ENCODE measurements at places on chromosomes 3 and 15.

DNA sequence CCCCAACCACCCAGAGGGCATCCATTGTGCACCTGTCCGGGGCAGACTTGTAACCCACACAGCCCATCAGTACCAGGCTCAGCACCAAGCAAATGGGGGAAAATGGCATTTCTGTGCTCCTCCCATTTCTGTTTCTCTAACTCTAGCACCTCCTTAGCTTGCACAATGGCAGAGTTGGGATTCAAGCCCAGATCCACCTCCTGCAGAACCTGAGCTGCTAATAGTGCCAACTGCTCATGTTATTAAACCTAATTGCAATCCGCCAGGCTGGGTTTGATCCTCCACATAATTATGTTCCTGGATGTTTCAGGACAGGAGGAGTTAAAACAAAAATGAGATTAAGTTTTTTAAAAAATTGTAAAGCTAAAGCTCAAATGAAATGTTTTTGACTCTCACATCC, 235.0 kb downstream of the OCA2 start:
- no peak for DNase-seq

GRCh38 chr3:63353383-63353782, 75.3 kb downstream of the SYNPR start:
- no peak for DNase-seq

DNA sequence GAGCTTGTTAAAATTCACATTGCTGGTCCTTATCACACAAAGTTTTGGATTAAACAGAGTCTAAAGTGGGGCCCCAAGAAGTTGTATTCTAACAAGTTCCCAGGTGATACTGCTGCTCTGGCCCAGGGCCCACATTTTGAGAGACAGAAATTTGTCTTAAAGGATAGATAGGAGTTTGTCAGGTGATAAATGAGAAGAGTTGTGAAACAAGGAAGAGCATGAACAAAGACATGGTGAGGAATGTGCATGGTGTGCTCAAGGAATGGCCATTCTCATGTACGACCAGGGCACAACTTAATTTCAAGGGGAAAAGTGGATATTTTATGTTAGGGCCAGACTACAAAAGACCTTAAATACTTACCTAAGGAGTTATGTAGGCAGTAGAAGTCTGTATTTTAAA, 75.6 kb downstream of the GPR156 start:
- no peak for DNase-seq

DNA sequence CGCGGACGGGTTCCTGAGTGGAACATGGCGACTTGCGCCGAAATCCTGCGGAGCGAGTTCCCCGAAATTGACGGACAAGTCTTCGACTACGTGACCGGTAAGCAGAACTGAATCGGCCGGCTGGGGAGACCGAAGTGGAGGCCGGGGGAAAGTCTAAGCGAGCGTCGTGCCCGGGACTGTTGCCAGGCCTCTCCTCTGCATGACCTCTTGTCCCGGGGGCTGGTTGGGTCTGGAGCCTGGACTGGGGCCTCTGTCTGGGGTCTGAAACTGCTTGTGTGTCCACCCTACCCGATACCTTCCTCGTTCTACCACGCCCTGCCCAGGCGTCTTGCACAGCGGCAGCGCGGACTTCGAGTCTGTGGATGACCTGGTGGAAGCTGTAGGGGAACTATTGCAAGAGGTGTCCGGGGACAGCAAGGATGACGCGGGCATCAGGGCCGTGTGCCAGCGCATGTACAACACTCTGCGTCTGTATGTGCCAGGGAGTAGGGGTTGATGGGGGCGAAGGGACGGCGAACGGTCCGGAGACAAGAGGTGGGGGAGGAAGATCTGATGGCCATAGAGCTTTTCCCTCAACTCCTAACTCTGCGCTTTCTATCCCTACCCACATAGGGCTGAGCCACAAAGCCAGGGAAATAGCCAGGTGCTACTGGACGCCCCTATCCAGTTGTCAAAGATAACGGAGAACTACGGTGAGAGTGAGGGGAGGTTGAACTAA, at the start of gene ABCF3:
Gene ABCF3, plus strand, starts transcription at position 16 of the 718 bp plus-strand sequence. Its CDS starts 9 bp downstream, at position 25.
- no peak for DNase-seq

DNA sequence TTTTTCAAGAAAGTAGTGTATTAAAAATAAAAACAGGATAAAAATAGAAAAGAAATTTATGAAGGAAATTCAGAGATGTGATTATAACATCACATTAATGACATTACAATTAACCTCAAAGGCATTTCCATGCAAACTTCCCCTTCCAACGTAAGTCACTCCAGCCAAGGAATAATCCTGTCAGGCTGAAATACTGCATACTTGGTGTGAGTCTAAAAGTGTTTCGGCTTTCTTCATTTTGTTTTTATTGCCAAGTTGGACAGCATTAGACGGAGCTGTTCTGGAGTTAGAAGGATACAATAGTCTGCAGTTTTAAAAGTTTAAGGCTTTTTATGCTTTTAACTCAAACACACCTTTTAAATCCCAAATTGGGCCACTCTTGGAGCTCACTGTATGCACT, 435.0 kb downstream of the MECOM start:
- DNase-seq, result no peak

- DNase-seq, result peak; percentile 12
These were observed 146.6 kb downstream of the TBL1XR1 start for GRCh38 chr3:177050501-177051237.

DNA sequence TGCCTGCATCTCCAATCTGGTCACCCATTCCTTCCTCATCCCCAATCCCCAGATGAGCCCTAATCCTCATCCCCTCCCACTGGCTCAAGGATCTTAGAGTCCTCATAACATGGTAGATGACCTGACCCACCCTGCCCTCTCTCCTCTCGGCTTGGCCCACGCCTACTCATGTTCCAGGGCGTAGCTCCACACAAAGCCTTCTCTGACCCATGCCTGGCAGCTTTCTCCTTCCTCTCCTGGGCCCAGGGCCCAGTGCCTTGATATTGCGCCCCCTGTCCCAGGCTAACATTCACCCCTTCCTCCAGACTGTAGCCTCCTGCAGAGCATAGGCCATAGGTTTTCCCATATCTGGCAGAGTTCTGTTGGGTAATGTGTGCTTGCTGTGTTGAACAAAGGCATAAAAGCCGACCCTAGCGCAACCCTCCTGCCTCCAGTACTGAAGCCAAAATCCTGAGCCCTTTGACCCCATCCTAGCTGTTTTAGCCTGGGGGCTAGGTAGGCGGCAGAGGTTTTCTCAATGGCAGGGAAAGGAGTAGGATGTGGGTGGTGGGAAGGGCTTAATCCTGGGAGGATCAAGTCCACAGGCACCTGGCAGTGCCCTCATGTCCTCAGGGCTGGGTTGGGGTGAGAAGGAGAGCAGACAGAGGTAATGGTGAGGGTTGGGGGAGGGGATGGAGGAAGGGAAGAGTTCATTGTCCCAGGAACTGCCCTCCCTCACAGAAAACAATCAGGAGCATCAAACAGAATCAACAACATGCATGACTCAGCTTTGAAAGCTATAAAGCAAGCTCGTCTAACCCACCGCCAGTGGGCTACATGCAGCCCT, 35.5 kb downstream of the MESD start:
- DNase-seq, result no peak

GRCh38 chr3:104437891-104438290, 928.8 kb upstream of the ALCAM start:
- DNase-seq, result no peak

- no peak for DNase-seq
These were observed 25.0 kb upstream of the VPS39 start for GRCh38 chr15:42233107-42233506.

- DNase-seq, result no peak
These were observed 3.5 kb upstream of the TMEM87A start for GRCh38 chr15:42276762-42277161.

DNA sequence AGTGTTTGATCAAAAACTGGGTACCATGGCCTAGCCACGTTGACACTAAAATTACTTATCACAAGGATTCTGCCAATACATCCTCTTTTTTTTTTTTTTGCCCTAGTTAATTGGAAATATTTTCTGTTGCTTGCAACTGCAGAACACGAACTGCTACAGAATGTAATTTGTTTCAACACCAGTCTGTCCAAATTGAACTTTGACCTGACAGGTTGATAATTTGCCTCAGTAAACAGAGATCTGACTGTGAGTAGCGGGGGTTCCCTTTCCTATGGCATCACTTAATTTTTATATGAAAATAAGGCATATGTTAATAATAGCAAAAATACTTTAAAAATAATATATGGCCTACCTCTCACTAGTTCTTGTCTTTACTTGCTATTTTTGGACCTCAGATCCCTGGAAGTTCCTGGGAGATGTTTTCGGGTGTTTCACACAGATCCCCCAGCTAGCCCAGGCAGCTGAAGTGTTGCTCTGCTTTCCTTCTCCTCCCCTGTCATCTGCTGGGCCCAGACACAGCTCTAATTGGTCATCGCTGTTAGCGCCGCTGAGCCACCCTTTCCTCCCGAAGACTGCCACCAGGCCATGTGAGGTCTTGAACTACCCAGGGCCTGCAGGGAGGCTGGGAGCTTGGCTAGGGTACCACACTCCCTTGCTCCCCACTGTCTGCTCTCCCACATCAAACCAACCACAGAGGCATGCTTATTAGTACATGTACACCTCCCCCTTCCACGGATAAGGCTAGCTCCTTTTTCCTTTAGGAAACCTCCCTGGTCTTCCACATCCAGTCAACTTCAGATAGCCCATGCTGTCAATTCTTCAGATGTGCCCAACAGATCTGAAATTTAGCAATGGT, 89.8 kb upstream of the RNF7 start:
- no peak for DNase-seq

DNA sequence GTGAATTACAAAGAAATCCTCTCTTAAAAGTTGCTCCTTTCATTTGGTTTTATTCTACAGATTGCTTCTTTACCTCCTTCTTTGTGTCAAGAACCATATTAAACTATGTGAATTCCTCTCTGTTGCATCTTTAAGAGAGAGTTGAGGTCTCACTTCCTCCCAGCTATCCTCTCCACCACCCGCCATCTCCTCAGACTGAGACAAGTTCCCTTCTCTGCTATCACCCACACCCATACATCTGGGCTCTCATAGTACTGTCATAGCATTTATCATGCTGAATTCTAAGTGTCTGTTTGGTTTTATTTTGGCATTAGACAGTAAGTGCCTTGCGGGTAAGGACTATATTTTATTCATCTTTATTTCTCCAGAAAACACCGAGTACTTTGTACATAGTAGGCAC, 54.2 kb downstream of the B3GALNT1 start:
- DNase-seq, result no peak
